ENCODE measurements at places on chromosomes 4 and X.

DNA sequence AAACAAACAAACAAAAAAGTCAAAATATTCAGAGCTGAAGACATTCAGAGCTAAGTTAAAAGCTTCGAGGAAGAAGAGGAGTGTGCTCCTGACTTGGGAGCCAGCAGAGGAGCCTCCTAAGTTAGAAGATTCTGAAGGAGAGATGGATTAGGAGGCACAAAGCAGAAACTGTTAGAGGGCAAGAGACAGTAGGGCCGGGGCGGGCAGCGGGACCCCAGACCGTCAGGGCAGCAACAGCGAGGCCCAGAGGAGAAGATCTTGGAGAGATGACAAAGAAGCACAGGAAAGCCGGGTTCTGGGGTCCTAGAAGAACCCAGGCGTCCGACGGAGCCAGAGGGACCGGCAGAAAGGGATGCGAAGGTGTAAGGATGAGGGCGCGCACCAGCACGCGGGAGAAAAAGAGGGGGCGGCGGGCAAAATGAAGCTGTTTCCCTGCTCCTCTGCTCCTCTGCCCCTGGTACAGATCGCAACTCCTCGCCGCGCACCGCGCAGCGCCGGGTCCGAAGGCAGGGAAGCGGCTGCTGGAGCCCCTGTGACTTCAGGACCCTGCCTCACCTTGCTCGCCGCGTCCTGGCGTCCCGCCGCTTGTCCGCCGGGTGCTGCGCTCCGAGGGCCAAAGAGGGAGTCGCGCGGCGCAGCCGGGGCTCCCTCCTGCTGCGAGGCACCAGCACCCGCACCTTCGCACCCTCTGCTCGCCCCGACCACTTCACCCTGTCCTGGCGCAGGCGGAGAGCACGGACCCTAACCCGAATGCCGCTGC lies 477 bp downstream of the KLHL13 start:
- no peak for DNase-seq

- DNase-seq: no peak
Measured at GRCh38 chrX:38474543-38474942, 86.8 kb upstream of the TSPAN7 start.

GRCh38 chr4:174629265-174629664 lies 107.0 kb upstream of the HPGD start:
- DNase-seq: no peak

DNA sequence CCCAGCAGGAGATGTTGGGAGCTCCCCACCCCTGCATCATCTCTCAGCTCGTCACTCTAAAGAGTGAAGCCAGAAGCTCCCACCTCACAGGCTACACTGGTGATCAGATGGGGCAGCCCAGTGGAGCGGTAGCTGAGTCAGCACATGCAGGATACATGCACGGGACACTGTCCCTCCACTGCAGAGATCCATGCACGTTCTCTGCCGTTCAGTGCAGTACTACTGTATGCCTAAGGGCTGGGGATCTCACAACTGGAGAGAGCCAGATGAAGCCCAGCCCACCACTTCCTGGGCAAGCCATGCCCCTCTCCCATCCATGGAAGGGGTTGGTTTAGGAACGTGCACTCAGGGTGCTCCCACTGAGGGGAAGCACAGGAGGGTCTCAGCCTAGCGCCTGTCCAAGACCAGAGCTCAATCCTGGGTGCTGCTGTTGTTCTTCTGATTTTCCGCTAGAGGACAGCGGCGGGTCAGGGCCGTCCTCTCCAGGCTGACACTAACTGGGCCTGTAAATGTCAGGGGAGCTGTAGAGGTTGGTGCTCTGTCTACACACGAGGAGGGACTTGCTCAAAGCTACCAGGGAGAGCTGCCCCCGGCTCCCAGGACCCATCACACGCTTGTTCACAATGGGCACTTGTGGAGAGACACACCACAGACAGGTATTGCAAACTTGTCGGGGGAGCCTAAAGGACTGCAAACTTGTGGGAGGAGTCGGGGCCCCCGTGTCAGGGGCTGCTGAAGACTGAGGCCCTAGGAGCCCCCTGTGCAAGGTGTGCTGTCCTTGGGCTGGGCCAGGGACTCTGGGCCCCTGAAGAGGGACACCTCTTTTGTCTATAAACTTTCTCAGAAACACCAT lies 18.2 kb upstream of the ABLIM2 start:
- DNase-seq: no peak

DNA sequence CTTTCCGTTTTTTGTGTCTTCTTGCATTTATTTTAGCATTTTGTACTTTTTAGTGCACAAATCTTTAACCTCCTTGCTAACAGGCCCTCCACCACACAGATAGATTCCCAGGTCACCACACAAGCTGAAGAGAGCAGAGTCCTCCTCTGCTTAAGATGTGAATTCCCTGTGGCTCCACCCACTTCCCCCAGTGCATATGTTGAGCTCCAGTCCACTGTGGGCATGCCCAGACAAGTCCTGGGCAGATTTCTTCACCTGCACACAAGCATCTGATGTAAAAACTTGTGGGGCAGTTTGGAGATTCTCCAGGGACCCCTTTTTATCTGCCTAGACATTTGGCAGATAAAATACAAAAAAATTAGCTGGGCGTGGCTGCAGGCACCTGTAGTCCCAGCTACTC lies 19.8 kb upstream of the PASD1 start:
- no peak for DNase-seq

DNA sequence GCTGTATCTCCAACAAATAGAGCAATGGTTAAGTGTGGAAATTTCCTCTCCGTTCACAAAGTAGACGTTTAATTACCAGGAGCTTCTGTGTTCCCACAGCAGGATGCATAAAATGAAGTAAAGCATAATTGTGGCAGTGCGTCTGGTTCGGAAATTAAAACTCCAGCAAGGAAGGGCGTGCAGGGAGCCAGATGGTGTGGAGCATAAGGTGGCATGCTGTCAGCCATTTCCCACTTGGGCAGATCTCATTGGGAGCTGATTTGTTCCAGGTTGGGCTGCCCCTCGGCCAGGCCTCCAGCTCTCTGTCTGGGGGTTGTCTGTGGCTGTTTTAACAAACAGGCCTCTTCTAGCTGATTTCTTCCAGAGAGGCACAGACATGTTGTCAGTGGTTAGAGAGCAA lies 182.1 kb upstream of the CLNK start:
- no peak for DNase-seq

DNA sequence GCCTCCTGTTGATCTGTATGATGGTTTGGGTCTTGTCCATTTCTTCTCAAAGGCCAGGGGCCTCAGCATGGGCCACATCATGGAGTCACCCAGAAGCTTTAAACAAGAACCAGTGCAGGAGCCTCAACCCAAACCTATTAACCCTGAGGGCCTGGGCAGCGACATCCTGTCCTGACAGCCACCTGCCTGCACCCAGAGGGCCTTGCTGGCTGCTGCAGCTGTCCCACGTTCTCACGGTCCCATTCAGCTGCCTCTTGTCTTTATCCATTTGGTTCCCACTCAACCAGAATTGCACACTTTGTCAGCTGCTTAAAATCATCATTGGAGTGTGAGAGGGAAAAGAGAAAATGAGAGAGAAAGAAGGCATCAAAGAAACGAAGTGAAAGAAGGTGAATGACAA lies 21.6 kb downstream of the C4orf50 start:
- DNase-seq: no peak

GRCh38 chr4:173189117-173189693 lies 20.6 kb downstream of the GALNT7 start:
- DNase-seq: no peak

DNA sequence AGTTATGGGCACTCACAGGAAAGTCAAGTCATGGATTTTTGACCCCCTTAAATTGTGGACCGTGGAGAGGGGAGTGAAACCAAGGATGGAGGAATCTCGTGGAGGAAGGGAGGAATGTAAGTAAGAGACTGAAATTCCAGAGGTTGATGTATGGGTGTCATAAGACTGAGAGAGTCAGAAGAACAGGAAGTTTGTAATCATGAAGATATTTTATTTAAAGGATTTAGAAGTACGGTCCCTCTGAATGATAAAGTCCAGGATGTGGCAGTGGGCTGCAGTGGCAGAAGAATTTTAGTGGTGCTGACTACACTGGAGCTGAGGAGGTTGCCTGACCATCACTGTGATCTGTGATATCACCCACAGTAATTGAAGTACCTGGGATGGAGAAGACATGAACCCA lies 57.8 kb downstream of the DCLK2 start:
- DNase-seq: no peak

GRCh38 chrX:103201041-103201440 lies 13.9 kb upstream of the BEX4 start:
- DNase-seq: peak; percentile 78

DNA sequence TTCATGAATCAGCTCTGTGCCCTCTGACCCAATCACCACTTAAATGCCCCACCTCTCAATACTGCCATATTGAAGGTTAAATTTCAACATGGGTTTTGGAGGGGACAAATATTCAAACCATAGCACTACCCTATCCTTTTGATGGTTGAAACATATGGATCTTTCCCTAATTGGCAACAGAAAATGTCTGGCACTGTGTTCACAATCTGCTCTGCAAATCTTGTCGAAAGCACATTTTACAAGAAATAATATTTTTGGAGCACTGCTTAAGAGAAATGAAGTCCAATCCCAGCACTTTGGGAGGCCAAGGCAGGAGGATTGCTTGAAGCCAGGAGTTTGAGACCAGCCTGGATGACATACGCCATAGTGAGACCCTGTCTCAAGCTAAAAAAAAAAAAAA lies 130.6 kb upstream of the FAM9C start:
- DNase-seq: no peak

- no peak for DNase-seq
Measured at GRCh38 chr4:25089051-25089763, 58.5 kb upstream of the LGI2 start.

GRCh38 chrX:131734621-131735020 lies 190.7 kb downstream of the OR13H1 start:
- DNase-seq: no peak

DNA sequence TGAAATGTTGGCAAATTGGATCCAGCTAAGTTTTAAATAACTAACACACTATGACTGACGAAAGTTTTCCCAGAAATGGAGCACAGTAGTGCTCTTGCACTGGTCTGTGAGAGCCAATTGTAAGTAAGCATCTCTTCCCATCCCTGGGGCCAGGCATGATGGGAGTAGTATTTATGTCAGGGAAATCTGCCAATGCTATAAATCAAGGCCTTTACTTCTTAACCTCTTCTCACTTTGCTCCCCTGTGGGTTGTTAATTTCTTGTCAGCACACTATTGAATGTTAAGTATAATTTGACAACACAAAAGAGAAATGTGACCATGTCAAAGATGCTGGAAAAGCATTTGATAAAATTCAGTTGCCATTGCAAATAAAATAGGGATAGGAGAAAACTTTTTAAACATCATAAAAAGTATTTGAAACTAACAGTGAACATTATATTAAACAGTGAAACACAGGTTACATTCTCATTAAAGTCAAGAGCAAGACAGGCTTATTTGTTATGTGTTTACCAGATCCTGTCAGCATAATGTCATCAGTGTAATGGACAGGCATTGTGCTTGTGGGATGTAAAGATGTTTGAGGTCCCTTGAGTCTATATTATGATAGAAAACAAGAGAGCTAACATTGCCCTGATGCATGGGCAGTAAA lies 5.0 kb downstream of the F8A1 start:
- DNase-seq: no peak

- no peak for DNase-seq
Measured at GRCh38 chr4:41408859-41409593, 128.9 kb upstream of the LIMCH1 start.

DNA sequence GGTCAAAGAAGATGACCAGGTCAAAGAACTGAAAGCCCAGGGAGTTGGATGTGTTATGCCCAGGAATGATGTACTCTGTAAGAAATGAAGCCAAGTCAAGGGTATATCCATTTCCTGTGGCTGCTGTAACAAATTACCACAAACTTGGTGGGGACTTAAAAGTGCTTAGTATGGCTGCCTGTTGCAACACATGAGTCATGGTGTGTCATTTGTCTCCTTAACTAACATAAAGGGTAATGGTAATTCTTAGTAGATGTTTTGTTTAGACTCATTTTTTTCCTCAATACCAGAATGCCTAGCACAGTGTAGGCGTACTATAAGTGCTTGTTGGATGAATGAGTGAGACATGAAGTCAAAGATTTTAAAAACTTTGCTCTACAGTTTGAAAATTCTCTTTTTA lies 45.7 kb downstream of the SYTL5 start:
- DNase-seq: no peak

DNA sequence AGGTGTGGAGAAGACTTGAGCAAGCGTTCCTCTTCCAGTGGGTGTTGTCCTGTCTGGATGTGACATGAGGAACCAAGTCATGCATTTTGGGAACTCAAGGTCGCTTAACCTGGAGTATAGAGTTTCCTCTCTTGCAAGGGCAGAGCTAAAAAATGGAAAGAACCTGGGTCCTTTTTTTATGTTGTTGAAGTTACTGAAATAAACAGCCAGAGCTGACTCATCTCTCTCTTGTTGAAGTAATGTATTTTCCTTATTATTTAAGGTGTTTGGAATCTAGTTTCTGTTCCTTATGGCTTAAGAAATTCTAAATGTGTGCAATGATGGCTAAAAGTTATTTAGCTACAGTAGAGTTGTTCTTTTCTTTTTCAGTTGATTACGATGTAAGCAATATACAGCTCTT lies 314.5 kb downstream of the CAMK2D start:
- DNase-seq: no peak

DNA sequence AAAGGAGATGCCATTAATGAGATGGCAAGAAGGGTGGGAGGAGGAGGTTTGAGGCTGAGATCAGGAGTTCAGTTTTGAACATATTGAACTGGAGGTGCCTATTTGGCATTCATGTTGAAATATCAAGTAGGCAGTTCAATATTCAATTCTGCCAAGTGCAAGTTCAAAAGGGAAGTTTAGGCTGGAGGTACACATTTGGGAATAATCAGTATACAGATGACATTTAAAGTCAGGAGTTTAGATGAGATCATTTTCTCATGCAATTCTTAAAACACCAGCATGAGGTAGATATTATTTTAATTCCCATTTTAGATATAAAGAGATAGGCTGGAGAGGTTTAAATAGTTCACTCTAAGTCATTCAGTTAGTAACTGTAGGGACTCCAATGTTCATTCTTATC lies 26.1 kb downstream of the COQ2 start:
- DNase-seq: no peak

DNA sequence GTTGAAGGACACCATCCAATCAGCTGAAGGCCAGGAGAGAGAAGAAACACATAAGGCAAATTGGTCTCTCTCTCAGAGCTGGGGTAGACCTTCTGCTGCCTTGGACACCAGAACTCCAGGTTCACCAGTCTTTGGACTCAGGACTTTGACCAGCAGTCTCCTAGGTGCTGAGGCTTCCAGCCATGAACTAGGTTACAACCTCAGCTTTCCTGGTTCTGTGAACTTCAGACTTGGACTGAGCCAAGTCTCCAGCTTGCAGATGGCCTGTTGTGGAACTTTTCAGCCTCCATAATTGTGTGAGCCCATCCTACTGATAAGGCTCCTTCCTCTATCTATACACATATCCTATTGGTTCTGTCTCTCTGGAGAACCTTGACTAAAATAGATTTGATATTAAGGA lies 20.6 kb upstream of the BBS12 start:
- DNase-seq: no peak

All from LNCaP clone FGC (cell line).